ENCODE measurements at places on chromosomes 7 and 10.

DNA sequence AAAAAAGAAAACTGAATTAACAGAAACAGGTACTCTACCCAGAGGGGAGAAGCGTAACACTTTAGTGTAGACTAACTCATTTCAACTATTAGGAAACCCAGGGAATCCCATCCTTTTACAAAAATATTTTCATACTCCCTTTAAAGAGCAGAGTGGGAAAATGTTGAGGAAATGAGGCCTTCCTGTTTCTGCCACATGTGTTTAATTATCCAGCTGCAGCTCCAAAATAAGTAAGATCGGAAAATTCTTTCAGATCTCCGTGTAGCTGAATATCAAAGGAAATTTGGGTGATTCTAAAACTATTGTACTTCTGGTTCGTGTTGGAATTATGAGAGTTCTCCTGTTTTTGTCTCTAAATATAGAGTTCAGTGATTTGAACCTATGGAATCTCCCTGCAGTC lies 58.0 kb upstream of the CAV2 start:
- DNase-seq, result no peak

GRCh38 chr10:68543004-68543918 lies 15.9 kb upstream of the SLC25A16 start:
- no peak for DNase-seq

DNA sequence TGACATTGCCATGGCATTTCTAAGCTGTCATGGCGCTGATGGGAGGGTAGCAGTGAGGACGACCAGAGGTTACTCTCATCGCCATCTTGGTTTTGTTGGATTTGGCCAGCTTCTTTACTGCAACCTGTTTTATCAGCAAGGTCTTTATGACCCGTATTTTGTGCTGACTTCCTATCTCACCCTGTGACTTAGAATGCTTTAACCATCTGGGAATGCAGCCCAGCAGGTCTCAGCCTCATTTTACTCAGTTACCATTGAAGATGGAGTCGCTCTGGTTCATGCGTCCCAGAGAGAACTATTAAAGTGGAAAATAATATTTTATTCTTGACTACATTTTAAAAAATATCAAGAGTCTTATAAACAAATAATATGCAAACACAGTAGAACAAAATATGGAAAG lies 131.7 kb downstream of the RSU1 start:
- no peak for DNase-seq

GRCh38 chr7:1865571-1866255 lies 195.6 kb downstream of the ELFN1 start:
- DNase-seq, result no peak

DNA sequence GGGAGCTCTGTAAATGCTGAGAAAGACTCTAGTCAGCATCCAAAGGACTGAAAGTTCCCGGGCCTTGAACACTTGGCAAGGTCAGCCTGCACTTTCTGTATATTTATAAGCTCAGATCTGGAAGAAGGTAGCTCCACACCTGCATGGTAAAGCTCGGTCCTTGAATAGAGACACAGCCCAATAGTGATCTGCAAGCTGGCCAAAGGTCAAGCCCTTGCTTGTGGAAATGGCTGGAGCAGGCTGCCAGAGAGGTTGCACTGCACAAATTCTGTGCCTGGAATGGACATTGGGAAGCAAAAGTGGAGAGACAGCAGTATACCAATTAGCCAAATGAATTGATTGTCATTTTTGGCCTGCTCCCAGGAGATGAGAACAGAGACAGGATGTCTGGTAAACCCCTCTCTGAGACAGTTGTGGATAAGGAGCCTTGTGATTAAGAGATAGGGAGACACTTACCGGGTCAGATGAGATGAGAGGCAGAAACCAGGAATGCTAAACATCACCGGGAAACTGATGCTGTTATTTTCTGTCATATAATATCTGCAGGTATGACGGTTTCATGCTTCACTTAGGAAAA lies 8.0 kb upstream of the FRA10AC1 start:
- DNase-seq, result no peak

- no peak for DNase-seq
These were observed 98.0 kb downstream of the CTBP2 start for GRCh38 chr10:125062227-125062913.

DNA sequence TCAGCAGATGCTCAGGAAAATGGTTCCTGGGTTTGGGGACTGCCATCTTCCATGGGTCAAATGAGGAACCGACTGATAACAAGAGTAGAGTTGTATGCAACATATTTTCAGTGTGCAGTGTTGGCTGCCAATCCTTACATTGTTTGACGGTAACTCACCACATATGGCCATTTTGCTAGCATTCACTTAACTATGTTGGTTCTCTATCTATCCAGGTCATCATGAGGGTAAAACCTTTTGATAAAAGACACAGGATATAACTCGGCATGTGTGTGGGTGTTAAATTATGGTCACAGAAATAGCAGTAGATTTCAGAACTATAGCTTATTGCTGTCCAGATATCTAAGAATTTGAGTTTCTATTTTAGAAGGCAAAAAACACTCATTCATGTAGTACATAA lies 140.7 kb upstream of the AOAH start:
- DNase-seq, result no peak

GRCh38 chr10:104816501-104816900 lies 175.4 kb downstream of the SORCS3 start:
- no peak for DNase-seq
